ENCODE measurements at places on chromosomes 3 and 15.

DNA sequence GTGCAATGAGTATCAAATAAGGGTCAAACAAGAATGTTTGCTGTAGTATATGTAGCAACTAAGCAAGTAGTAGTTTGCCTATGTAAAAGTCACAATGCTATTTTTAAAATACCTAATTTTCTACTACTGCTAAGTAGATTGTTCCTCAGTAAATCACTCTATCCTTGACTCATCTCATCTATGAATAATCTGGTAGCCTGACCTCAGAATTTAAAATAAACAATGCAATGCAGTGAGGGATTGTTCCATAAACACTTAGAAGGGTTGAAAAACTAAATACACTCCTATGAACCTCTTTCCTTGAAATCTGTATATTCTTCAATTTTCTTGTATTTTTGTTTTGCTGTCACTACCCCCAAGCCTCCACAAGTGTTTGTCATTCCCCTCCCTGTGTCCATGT lies 253.3 kb downstream of the TBC1D5 start:
- no peak for DNase-seq

GRCh38 chr3:193210618-193211017 lies 30.4 kb upstream of the PLAAT1 start:
- DNase-seq: no peak

GRCh38 chr15:62135532-62136134 lies 29.5 kb downstream of the C2CD4B start:
- no peak for DNase-seq

GRCh38 chr3:47527952-47528725 lies 14.6 kb upstream of the ELP6 start:
- DNase-seq: no peak

GRCh38 chr15:71916834-71917233 lies 106.5 kb downstream of the NR2E3 start:
- no peak for DNase-seq

DNA sequence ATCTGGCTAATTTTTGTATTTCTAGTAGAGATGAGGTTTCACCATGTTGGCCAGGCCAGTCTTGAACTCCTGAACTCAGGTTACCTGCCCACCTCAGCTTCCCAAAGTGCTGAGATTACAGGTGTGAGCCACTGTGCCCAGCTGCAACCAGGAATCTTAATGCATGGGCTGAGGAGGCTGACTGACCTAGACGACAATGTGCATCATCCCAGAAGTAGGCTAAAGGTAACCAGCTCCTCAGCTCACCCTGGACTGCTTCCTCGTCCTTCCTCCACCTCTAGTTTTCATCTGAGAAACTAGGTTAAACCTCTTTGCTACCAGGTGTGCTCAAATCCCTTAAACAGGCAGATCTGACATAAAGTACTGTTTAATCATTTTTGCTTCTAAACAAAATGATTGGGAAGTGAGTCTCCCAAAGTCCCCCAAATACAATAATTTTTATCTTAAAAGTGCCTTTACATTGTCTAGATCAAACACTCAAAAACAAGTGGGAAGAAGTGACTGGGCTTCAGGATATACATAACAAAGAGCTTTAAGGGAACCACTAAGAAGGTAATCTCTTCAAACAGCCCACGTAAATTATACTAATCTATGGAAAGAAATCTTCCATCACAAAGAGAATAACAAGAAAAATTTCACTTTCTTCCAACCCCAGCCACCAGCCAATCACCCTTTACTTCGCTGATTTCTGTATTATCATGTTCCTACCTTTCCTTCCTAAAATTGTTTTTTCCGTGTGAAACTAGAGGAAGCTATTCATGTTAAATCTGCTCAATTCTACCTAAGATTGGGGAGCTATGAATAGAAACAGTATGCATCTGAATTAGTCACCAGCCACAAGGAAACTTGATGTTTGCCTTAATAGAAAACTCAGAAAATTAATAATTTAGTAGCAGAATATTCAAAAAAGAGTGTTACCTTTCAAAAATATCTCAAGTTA lies 34.7 kb downstream of the IGF2BP2 start:
- DNase-seq: no peak

- no peak for DNase-seq
Measured at GRCh38 chr3:113409676-113410075, 31.6 kb downstream of the CFAP44 start.

GRCh38 chr15:93716615-93717231 lies 514.6 kb upstream of the MCTP2 start:
- no peak for DNase-seq

DNA sequence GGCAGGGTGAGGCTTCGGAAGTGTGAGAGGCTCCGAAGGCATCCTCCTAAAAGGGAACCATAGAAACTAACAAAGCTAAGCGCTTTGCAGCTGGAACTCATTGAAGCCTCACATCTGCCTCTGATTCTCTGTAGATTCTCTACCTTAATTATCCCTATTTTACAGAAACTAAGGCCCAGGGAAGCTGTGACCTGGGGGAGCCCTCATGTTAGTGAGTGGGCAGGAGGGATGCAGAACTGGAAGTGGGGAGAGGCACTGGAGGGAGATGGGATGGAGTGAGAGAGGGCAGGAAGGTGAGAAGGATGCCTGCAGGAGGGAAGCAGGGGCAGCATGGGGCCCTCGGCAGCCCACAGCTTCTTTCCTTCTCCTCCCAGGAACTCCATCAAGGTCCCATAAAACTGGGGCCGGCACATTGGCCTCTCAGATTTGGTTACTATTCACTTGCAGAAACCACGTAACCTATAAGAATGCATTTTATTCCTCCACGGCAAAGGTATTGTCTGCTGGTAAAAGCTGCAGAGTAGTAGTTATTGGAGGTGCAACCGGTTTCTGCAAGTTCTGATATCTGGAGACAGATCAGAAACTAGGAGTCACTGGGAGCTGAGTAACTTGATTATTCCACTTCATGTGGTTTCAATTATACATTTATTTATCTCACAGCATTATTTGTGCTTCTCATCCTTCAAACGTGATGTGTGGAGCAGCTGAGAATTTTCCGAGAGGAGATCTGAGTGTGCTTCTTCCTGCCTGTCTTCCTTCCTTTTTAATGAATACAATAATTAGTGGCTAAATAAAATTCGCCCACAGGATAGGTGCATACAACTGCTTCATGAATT lies 24.0 kb upstream of the CHCHD6 start:
- DNase-seq: no peak

- DNase-seq: no peak
Measured at GRCh38 chr3:42640771-42641370, 12.6 kb upstream of the ZBTB47 start.

GRCh38 chr3:46910166-46910760 lies 32.7 kb downstream of the PTH1R start:
- DNase-seq: no peak

DNA sequence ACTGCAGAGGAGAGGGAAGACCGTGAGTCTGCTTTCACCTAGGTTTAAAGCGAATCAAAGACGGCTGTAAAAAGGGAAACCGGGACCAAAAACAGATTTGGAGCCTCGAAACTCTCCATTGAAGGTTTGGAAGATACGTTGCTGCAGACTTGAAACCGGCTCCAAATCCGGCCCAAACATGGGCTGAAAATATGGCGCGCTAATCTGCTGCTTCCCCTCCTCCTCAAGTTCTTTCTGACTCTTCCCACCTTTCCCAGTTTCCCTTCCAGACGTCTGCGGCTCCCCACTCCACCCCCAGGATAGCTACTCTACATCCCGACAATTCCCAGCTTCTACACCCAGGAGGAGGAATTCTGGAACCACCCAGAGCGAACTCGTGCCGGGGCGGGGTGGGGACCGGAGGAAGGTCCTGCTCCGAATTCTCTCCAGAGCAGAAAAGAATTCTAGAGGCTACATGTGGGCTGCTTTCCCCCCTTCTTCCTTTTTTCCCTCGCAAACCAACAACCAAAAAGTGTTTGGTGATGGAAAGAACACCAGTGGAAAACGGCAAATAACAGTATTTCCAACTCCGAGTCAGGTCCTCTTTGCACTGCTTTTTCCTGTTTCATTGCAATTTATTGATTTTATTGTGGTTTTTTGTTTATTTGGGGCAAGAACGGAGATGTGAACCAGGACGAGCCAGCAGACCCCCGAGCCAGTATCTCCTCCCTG lies 8.5 kb downstream of the EOMES start:
- DNase-seq: peak; percentile 46

DNA sequence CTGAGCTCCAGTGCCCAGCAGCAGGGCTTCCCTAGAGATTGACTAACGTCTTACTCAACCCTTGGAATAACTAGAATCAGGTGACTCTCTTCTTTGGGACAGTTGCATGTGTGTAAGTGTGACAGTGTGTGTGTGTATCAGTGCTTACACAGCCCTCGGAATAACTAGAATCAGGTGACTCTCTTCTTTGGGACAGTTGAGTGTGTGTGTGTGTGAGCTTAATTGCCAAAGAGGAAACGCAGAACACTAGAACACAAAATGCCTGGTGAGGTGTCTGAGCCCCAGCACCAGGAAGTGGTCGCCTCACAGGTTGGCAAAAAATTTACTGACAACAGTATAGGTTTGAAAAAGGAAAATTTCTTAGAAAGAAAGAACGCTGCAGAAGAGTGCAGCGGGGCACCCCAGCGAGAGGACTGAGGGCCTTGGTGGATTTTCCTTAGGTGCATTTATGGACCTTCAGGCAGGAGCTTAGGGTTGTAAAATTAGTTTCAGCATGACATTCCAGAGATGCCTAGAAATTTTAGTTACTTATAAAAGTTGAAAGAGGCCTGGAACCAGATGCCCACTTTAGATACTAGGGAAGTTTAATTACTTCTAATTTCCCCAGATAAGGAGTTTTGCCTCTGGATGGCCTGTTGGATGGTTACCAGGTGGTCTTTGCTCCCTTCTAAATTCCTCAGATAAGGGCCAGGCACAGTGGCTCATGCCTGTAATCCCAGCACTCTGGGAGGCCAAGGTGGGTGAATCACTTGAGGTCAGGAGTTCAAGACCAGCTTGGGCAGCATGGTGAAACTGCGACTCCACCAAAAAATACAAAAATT lies 3.7 kb upstream of the WDR82 start:
- DNase-seq: no peak

DNA sequence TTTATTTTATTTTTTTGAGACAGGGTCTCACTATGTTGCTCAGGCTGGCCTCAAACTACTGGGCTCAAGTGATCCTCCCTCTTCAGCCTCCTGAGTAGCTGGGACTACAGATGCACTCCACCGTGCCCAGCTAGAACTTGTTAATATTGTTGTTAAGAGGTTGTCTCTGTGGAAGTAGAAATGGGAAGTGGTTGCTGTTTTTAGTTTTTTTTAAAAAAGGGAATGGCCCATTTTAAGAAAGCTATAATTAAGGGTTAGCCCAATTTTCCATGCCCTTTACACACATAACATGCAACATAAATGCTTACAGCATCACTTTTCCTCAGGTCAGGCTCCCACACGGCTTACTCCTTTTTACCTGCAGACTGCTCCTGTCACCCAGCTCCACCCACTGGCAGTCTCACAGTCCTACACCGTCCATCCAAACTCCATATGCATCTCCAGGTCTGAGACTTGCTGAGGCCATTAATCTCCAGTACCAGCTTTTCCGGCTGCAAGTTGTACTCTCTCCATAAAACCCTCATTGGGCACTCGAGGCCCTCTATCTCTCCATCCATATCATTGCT lies 19.8 kb downstream of the MORC1 start:
- no peak for DNase-seq

GRCh38 chr3:32421991-32422859 lies 30.6 kb downstream of the CMTM7 start:
- peak; percentile 43 for DNase-seq

GRCh38 chr15:88400084-88400483 lies 67.1 kb downstream of the MRPL46 start:
- DNase-seq: no peak

DNA sequence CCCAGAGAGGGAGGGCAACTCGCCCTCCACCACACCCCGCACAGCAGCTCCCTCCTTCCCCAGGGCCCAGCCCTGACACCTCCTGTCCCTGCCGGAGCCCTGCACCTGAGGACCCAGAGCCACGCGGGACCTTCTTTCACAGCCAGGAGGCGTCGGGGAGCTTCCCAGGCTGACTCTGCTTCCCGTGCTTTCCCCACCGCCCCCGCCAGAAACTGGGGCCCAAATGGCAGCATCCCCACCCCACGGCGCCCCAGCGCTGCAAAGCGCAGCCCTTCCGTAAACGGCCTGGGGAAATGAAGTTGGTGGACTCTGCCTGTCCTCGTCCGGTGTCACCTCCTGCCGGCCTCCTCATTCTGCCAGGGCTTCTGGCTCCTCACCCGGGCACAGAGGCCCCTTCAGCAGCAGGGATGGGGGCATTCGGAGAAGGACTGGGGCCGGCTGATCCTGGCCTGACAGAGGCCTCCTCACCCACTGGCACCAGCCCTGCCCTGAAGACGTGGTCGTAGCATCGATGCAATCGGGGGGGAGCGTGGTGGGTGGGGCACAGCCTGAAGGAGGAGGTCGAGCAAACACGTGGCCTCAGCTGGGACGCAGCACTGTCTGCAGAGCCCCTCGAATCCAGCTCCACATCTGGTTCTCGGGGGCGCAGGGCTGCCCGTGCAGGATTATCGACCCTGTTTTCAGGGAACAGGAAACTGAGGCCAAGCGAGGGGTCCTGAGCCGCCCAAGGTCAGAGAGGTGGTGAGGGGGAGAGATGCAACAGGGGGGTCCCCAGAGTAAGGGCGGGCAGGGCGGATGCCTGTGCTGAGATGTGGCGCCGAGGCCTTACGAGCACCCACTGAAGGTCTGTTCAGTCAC lies 235.4 kb downstream of the XXYLT1 start:
- no peak for DNase-seq

- no peak for DNase-seq
Measured at GRCh38 chr3:185934174-185934557, 3.6 kb downstream of the TRA2B start.

DNA sequence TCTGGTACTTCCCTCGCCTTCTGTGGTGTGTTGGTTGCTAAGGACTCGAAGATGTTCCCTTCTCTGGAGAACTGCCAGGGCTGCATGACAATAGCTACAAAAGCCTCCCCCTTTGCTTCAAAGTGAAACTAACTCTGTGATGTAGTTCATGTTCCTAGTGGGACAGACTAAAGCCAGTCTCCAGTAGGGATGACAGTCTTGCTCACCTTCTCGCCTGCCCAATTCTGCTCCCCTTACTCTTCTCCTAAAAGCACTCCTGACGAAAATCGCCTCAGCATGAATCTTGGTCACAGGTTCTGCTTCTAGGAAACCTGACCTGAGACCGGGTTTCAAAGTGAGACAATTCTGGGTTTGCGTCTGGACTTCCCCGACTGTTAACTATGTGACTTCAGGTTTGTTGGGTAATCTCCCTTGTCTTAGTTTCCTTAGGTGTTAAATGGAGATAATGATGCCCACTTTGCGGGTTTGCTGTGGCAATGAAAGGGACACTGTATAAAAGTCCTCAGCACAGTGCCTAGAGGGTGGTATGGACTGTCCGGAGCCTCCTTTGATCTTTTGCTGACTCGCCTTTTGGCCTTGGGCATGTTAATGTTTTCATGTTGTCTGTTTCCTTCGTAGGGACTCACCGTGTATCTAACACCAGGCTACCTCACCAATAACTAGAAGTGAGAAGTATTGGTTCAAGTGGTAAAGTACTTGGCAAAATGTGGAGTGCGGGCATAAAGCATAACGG lies 24.9 kb upstream of the THRB start:
- DNase-seq: peak; percentile 22

DNA sequence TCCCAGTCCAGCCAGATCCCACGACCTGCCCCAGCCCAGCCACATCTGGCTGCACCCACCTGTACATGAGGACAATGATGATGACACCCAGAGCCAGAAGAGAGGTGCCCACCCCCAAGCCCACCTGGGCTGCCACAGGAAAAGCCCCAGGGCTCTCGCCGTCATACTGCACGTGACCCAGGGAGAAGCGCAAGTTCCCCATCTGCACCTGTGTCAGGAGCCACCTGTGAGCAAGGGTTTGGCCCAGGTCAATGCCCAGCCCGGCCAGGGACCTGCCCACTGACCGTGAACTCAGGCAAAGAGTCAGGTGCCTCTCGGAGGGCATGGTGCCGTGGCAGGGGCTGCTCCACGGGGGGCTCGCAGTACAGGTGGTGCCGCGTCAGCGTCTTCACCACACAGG lies 16.3 kb downstream of the PLXNB1 start:
- no peak for DNase-seq
